ENCODE measurements at places on chromosomes 11 and 22.

GRCh38 chr22:19879643-19879991 is 24.9 kb upstream of the GNB1L start:
- DNase-seq: no peak
- no peaks in the 10 kb centered on the region for H3K4me1 ChIP-seq
- no peak overlapping the region for H3K4me3 ChIP-seq
- no peak overlapping the region for H3K27ac ChIP-seq
- no peaks in the 10 kb centered on the region for H3K27me3 ChIP-seq
- no peaks in the 10 kb centered on the region for H3K36me3 ChIP-seq

- no peaks in the 10 kb centered on the region for H3K4me1 ChIP-seq
- H3K27ac ChIP-seq: no peak overlapping the region
- H3K4me3 ChIP-seq: no peak overlapping the region
- H3K27me3 ChIP-seq: no peaks in the 10 kb centered on the region
- H3K36me3 ChIP-seq: no peaks in the 10 kb centered on the region
- DNase-seq: no peak
Measured at GRCh38 chr22:46589141-46589748, 30.9 kb upstream of the GRAMD4 start.

GRCh38 chr22:40276996-40277823 is 69.1 kb upstream of the ADSL start:
- no peak overlapping the region for H3K4me3 ChIP-seq
- no peak for DNase-seq
- peaks cover 3% of the 10 kb centered on the region for H3K4me1 ChIP-seq
- peak overlapping the region; percentile 68 for H3K27ac ChIP-seq

- H3K4me3 ChIP-seq: no peak overlapping the region
- no peak overlapping the region for H3K27ac ChIP-seq
- no peaks in the 10 kb centered on the region for H3K4me1 ChIP-seq
Measured at GRCh38 chr11:26410706-26411366, 78.9 kb downstream of the ANO3 start.

DNA sequence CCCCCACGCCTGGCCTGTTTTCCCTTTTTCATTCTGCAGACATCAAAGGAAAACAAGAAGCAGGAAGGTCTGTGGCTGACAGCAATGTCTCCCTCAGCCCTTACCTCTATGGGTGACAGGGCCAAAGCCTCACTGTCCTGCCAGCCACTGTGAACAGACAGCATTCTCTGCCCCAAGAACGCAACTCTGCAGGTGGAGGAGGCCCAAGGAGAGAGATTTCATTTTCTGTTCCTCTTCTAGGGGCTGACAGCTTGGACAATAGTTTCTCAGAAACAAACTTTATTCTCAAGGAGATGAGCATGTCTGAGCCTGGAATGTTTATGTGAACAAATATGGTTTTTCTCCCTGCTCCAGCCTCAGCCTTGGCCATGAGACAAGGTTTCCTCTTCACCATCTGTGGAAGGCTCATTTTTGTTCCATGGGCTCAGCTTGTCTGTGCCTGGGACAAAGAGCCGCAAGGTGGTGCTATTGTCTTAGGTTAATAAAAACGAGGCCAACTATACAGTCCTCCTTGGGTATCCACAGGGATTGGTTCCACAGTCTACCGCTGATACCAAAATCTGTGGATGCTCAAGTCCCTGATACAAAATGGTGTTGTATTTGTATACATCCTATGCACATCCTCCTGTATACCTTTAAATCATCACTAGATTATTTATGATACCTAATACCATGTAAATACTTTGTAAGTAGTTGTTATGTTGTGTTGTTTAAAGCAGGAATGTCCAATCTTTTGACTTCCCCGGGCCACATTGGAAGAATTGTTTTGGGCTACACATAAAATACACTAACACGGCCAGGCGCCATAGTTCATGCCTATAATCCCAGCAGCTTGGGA is 5.8 kb downstream of the PIWIL3 start:
- no peak overlapping the region for H3K27ac ChIP-seq
- no peak overlapping the region for H3K4me3 ChIP-seq
- no peaks in the 10 kb centered on the region for H3K27me3 ChIP-seq
- no peaks in the 10 kb centered on the region for H3K36me3 ChIP-seq
- no peaks in the 10 kb centered on the region for H3K4me1 ChIP-seq

DNA sequence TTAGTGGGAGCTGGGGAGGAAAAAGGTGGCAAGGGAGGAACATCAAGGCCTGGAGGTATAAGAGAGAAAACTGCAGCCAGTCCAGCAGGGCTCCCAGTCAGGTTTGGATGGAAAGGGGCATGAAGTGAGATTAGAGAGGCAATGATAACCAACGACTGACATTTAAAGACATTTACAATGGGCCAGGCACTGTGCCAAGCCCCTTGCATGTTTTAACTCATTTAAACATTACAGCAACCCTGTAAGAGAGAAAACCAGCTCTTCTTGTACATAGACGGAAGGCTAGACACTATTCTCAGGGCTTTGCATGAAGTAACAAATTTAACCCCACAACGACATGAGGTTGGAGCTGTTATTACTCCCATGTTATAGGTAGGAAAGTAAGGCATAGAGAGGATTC is 32.1 kb upstream of the PAK1 start:
- DNase-seq: no peak
- no peak overlapping the region for H3K4me3 ChIP-seq
- H3K27ac ChIP-seq: no peak overlapping the region
- no peaks in the 10 kb centered on the region for H3K4me1 ChIP-seq

- no peak within 1 kb of the TSS for H3K27ac ChIP-seq
- H3K4me3 ChIP-seq: no peak within 1 kb of the TSS
- H3K27me3 ChIP-seq: peaks cover 7% of the 10 kb centered on the region
- H3K4me1 ChIP-seq: peaks cover 4% of the 10 kb centered on the region
- no peaks in the 10 kb centered on the region for H3K36me3 ChIP-seq
Measured at GRCh38 chr22:43343262-43343669, at the start of gene SCUBE1. TSS of gene SCUBE1 (minus strand) at chr22:43343372. CDS start at chr22:43343261, 111 bp downstream.

DNA sequence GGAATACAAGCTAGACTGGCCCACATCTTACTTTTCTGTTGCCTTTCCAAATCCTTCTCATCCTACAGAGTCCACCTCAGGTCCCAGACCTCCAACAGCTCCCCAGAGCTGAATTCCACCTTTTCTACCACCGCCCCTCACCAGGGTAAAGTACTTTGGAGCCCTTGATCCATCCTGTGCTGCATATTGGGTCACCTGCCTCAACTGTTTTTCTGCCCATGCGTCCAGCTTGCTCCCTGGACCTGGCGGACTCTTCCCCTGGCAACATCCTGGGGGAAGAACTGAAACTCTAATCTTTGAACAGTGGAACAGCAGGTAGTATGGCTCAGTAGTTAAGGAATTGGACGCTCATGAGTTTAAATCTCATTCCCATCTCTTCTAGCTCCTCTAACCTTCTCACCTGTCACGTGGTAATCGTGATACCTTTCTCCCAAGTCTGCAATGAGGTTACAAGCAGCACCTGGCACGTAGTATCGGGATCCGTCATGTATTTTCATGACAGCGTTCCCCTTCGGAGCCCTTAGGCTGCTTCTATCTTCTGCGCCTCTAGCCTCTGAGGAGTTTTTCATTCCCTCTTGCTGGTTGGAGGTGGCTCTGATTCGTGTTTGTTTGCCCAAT is 98.1 kb downstream of the CEP164 start:
- H3K4me1 ChIP-seq: no peaks in the 10 kb centered on the region
- no peaks in the 10 kb centered on the region for H3K27me3 ChIP-seq
- H3K36me3 ChIP-seq: no peaks in the 10 kb centered on the region

- peak overlapping the region; percentile 48 for H3K4me3 ChIP-seq
- peak; percentile 79 for DNase-seq
- peak overlapping the region; percentile 19 for H3K27ac ChIP-seq
- H3K27me3 ChIP-seq: no peaks in the 10 kb centered on the region
Measured at GRCh38 chr11:74683279-74683871, 47.9 kb downstream of the CHRDL2 start.

GRCh38 chr22:50553310-50553709 is 7.6 kb downstream of the KLHDC7B start:
- H3K27ac ChIP-seq: no peak overlapping the region
- DNase-seq: no peak
- H3K4me1 ChIP-seq: no peaks in the 10 kb centered on the region
- no peak overlapping the region for H3K4me3 ChIP-seq
- H3K36me3 ChIP-seq: no peaks in the 10 kb centered on the region

DNA sequence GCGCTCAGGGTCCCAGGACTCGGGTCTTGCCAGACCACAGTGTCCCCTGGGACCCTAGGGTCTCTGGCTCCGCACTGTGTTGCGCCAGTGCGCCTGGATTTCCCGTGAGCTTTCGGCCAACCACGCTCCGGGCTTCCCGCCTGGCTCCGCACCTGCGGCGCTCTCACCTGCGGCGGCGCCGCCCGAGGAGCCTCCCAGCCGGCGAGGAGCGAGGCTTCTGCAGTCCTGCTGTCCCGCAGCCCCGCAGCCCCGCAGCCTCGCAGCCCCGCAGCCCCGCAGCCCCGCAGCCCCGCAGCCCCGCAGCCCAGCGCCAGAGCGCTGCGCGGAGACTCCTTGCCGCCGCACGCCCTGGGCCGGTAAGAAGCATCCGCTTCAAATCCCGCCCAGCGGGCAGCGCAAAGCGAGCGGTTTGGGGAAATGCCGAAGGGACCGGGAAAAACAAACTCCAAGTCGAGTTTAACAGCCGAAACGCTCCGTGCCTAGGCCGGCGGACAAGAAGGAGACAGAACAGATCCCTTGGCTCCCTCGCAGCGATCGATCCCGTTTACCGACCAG is 939 bp downstream of the ALX4 start:
- H3K4me1 ChIP-seq: no peaks in the 10 kb centered on the region
- no peak overlapping the region for H3K27ac ChIP-seq
- DNase-seq: no peak
- H3K36me3 ChIP-seq: no peaks in the 10 kb centered on the region
- H3K4me3 ChIP-seq: peak overlapping the region; percentile 22

DNA sequence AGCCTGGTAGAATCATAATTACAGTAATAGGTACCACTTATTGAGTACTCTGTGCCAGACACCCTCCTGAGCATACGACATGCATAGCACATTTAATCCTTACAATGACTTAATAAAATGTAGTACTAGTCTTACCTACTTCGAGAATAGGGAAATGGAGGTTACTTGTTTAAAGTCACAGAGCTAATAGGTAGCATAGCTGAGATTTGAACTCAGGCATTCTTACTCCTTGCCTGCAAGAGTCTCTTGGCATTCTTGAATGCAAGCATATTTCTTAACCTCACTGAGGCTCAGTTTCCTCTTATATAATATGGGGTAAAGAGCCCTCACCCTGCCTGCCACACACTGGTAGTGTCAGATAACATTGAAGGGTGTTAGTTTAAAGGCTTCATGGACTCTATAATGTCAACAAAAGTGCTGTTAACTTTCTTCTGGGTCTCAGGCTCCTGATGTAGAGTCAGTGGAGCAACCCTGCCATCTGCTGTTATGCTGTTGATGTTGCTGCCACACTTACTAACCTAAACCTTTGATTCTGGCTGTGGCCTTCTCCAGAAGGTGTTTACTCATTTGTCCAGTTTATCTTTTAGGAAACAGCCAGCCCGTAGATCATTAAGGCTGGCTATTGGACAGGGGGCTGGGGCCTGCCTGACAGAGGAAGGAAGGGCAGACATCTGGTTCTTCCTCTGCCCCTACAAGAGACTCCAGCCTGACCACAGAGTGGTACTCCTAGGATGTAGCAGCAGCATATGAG is 18.9 kb downstream of the LIMK2 start:
- H3K4me3 ChIP-seq: no peak overlapping the region
- no peak for DNase-seq
- peaks cover 25% of the 10 kb centered on the region for H3K4me1 ChIP-seq
- no peaks in the 10 kb centered on the region for H3K36me3 ChIP-seq
- peak overlapping the region; percentile 89 for H3K27ac ChIP-seq

DNA sequence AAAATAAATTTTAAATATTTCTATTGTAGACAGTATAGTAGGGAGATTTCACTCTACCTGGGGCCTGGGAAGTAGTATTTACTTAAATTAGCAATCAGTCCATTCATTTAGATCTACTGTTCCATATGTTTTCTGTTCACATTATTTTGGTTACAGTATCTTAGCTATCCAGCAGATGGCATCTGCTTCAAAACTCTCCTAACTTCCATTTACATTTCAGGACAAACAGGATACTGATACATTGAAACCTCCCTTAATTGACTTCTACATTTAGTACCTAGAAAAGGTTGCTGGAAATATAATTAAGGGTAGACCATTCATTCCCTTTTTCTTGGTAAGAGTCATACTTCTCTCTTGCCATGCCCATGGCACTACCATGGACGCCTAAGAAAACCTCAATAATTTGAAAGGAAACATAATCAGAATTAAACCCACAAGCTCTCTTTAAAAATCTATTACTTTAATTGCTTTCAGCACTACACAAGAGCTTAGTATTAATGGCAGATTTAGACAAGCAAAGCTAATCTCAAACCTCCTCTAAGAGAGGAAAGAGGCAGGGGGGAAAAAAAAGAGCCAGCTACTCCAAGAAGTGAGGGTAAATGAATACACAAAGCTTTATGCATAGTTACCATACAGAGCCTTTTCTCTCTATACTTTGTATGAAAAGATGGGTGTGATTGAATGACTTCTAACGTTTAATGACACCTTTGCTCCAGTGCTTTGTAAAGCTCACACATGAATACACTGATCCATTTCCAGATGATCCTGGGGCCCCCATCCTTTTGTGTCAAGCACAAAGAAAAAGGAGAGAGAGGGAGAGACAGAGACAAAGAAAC is 131.2 kb upstream of the MTMR2 start:
- no peak for DNase-seq
- no peak overlapping the region for H3K4me3 ChIP-seq
- H3K36me3 ChIP-seq: no peaks in the 10 kb centered on the region
- H3K27me3 ChIP-seq: no peaks in the 10 kb centered on the region
